ENCODE measurements at places on chromosomes 2 and 18.

DNA sequence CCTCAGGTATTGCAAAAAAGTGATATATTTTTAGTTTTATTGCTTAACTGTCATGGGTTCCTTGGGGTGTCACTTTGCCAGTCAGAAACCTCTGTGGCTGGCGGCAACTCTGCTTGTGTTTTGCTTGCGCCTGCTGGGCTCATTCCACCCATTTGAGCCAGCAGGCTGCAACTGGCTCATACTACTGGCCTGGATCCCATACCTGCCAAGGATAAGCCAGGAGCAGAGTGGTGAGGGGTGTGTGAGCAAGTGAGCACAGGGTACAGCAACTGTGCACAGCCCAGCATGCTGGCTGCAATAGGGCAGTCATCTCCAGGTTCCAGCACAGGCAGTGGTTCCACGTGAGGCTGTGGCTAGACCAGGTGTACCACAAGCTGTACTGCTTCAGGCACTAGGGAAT lies 687.5 kb downstream of the NYAP2 start:
- DNase-seq = no peak

GRCh38 chr2:241702155-241703031 lies 554 bp downstream of the ING5 start:
- peak; percentile 93 for DNase-seq

GRCh38 chr2:223532161-223532560 lies 70.0 kb downstream of the SCG2 start:
- DNase-seq = no peak

DNA sequence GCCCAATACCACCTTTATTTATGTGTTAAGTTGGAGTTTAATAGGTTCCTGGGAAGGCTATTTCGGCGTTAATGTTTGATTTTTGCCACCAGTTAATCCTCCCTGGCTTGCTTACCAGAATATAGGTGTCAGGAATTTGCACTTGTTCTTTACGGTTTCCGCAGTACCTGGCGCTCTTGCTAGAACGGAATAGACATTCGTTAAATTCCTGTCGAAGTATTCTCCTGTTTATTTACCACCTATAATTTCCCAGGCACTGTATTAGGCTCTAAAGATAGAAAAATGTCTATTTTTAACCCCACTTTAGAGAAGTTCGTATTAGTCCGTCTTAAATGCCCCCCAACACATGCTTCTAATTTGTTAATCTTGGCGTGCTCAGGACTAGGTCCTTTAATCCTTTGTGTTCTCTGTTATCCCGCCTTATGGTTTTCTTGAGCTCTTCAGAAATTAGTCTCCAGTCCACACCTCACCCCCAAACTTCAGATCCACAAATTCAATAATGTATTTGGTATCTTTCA lies 575 bp downstream of the CCDC150 start:
- no peak for DNase-seq

DNA sequence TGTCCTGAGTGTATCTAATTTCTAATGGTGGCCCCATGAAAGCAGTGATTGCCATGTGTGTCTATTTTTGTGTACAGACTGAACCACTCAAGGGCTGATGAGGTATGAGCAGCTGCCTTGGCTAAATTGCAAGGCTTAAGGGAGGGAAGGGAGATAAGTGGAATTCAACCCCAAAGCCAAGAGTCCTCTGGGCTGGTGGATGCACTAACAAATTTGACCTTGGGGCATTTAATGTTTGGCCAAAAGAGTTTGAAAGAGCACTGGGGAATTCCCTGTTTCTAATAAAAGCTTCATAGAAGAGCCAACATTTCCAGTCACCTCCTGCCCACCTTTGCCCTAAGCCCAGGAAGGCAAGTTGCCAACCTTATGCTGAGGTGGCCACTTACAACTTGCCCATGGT lies 172.1 kb downstream of the SETBP1 start:
- DNase-seq = no peak

DNA sequence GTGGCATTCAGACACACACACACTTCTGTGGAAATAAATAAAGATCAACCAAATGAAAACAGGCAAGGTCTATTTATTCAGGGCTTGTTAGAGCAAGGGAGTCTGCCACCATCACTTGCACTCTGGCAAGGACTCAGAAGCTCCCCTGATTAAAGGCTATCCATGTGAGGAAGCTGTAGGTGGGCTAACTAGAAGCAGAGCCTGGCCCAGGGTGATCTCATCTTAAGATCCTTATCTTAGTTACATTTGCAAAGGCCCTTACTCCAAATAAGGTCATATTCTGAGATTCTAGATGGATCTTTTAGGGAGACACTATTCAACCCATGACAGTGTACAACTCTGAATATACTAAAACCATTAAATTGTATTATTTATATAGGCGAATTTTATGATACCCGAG lies 190.0 kb upstream of the SRD5A2 start:
- no peak for DNase-seq

DNA sequence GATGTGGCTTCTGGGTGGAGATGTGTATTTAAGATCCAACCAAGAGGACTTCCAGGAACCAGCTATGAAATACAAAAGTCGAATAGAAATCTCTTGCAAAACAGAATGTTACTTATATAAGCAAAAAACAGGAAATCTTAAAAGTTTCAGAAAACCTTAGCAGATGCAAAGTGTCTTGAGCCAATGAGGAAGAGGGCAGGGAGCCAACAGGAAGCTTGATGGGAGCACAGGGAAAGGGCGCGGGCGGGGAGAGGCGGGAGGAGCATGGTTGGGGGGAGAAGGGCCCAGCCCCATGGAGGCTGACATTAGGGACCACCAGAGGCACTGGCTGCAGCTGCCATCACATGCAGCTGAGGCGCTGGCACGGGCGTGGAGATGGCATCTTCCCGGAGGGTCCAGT lies 203.3 kb downstream of the SNTG2 start:
- DNase-seq = no peak

- no peak for DNase-seq
Observed at GRCh38 chr2:203687165-203687564, 19.3 kb upstream of the CD28 start.

DNA sequence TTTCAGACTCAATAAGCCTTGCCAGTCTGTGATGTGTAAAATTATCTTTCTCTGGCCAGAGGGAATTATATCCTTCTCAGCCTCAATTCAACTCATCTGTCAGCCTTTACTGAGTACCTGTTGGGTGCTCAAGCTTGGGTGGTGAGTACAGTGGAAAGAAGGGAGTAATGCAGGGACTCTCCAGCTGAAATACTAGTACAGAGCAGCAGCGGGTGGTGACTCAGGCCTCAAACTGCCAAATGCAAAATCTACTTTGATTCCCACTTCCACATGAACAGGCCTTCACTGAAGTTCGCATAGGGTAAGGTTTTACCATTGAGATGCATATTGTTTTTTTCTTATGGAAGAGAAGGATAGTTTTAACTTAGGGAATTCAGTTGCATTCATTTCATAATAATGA lies 326.8 kb downstream of the LRRTM1 start:
- DNase-seq = peak; percentile 29

- DNase-seq = no peak
Observed at GRCh38 chr2:230441227-230441897, 25.4 kb downstream of the SP100 start.

DNA sequence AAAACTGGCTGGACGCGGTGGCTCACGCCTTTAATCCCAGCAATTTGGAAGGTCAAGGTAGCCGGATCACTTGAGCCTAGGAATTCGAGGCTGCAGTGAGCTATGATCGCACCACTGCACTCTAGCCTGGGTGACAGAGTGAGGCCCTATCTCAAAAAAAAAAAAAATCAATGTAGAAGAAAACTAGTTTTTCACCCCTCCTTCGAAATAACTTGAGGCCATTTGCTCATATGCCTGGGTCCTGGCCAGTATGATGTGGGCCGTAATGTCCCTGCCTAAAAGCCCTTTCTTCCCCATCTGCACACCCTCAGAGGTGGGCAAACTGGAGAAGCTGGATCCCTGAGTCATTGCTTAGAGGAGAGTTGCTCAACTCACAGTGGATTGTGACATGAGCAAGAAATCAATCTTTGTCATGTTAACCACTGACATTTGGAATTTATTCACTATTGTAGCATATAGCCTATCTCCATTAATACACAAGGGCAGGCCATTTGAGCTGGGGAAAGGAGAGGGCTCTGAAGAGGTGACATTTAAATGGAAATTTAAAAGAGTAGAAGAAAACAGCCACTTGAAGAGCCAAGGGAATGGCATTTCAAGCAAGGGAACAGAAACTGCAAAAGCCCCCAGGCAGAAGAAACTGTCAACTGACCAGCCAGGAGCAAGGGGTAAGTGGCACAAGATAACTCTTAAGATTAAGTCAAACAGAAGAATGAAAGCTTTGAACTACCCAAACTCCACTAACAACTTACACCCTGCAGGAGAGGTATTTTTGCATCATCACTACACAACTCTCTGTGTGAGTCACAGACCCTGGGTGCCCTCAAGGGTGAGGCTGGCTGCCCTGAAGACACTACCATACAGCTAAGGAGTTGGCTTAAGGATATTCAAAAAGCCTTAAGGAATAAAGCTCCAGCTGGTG lies 7.6 kb upstream of the METTL21A start:
- peak; percentile 30 for DNase-seq

DNA sequence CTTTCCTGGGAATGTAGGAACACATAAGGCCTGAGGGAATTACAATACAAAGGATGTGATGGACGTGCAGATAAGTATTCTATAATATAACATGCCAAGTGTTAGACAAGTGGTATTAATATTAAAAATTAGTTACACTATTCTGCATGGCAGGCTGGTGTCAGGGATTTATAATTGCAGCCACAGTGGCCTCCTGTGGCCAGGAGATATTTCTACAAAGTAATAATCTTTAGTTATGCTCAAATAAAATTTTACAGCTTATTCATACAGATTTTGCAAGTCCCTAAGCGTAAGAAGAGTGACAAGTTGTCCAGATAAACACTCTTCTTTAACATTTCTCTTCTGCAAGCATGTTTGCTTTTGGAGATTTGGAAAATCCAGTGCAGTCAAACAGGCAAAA lies 90.4 kb upstream of the CBLN2 start:
- DNase-seq = no peak

DNA sequence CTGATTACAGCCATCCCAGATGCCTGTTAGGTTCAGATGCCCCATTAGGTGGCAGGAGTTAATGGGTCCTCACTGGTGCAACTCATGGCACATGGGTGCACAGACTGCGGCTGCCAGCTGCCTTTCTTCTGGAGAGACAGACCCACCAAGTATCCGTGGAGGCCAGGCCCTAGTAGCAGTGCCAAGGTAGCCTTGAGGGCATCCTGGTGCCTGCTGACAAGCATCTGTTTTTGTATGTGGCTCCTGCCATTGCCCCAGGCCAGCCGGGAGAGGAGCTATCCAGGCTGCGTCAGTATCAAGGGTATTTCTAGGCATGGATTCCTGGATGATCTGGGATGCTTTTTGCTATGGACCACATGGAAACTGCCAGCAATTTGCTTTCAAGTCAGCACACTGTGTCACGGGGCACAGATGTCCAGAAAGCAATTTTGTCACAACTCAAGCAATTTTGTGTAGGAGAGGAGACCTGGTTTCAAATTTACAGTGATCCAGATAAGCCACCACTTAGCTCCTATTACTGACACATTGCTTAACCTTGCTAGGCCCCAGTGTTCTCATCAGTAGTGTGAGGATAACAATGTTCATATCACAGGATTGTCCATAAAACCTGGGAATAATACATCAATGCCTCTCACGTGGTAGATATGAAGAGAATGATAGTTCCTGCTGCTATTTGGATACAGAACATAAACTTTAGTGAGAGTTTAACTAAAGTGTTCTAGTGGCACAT lies 815.1 kb upstream of the RAB6C start:
- DNase-seq = no peak

DNA sequence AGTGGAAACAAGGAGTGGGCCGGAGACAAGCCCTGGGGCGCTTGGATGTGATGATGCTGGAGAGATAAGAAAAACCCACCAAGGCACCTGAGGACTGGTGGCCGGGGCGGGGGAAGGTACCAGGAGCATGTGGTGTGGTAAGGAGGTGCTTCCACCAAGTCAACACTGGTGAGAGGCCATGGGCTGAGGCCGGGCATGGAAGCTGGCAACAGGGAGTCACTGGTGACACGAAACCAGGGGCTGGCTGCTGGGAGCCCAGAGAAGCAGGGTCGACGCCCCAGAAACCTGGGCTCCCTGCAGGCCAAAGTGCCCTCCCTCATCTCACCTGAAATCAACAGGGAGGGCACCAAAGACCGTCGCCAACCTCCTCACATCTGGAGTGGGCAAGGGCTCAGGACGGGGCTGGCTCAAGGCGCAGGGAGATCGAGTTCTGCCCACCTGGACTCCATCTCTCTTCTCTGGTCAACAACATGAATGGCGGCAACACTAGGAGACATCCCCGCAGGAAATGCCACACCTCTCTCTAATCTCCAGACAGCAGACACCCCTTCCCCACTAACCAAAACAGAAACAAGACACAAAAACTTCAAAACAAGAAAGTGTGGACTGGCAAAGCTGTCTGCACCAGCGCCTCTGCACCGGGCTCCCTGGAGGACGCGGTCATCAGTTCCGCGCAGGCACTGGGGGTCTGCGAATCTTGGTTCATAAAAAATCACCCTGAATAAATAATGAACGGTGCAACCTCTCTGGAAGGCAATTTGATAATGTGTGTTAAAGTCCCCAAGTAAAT lies 185.5 kb downstream of the HDAC4 start:
- DNase-seq = no peak

GRCh38 chr2:54330926-54331835 lies 75.2 kb upstream of the TSPYL6 start:
- no peak for DNase-seq

GRCh38 chr2:162581959-162582798 lies 238.2 kb downstream of the GCA start:
- peak; percentile 54 for DNase-seq

- peak; percentile 75 for DNase-seq
Observed at GRCh38 chr2:85255813-85256594, 71.8 kb downstream of the TGOLN2 start.

- no peak for DNase-seq
Observed at GRCh38 chr2:68812251-68812650, 58.9 kb downstream of the BMP10 start.

DNA sequence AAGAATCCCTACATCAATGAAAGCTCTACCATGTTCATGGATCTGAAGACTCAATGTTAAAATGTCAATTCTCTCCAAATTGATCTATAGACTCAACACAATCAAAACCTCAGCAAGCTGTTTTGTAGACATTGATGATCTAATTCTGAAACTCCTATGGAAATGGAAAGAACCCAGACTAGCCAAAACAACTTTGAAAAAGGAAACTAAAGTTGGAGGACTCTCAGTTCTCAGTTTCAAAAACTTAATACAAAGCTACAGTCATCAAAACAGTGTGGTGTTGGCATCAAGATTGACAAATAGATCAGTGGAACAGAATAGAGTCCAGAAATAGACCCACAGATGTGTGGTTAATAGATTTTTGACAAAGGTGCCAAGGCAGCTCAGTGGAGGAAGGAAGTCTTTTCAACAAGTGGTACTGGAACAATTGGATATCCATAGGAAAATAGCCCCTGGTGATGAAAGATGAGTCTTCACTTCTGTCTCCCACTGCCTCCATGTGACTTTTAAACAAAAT lies 30.4 kb downstream of the LBH start:
- no peak for DNase-seq

GRCh38 chr18:57910817-57911216 lies 107.7 kb upstream of the ATP8B1 start:
- DNase-seq = no peak
